ENCODE measurements at places on chromosomes 5 and 9. TPM values are rescaled to one million over a fixed set of nuclear protein-coding genes. Genes with fewer than 3 reads are reported as not detected.
A peak's percentile ranks its signal among the peaks of the same experiment; 100 is the strongest.

The PLAC8L1 gene
- total RNA-seq, result not detected

The GRM6 gene
- not detected for total RNA-seq

- no peaks in the 10 kb centered on the region for H3K4me1 ChIP-seq
- DNase-seq, result no peak
- no peak overlapping the region for H3K27ac ChIP-seq
- H3K27me3 ChIP-seq, result peaks cover 15% of the 10 kb centered on the region
- H3K36me3 ChIP-seq, result no peaks in the 10 kb centered on the region
- H3K4me3 ChIP-seq, result no peak overlapping the region
Measured at GRCh38 chr9:125387861-125388524, 126.4 kb downstream of the GAPVD1 start.

- DNase-seq, result no peak
- H3K4me1 ChIP-seq, result no peaks in the 10 kb centered on the region
- no peak overlapping the region for H3K27ac ChIP-seq
- H3K27me3 ChIP-seq, result no peaks in the 10 kb centered on the region
- no peak overlapping the region for H3K4me3 ChIP-seq
- no peaks in the 10 kb centered on the region for H3K36me3 ChIP-seq
Measured at GRCh38 chr5:73892806-73893205, 266.8 kb downstream of the ARHGEF28 start.

The CD14 gene
- total RNA-seq, result not detected

DNA sequence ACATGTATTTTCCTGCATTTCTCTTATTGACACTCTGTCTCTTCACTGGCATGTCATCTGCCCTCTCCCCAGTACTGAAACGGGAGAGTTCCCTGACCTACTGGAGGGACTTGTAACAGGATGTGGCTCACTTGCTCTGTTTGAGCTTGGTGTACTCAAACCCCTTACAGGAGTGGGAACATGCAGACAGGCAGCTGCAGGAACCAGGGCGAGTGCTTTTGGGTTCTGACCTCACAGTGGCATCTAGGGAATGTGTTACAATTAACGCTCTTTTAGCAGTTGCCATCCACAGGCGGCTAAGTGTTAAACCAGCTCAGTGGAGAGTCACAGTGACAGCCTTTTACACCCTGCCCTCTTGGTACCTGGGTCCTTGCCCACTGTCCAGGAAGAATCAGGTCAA, 300.3 kb upstream of the GRAMD2B start:
- DNase-seq, result peak; percentile 46
- no peak overlapping the region for H3K4me3 ChIP-seq
- no peaks in the 10 kb centered on the region for H3K27me3 ChIP-seq
- H3K27ac ChIP-seq, result no peak overlapping the region
- peaks cover 33% of the 10 kb centered on the region for H3K4me1 ChIP-seq

The CD72 gene
- 2.7 TPM for total RNA-seq

The BTNL8 gene
- total RNA-seq, result 0.85 TPM

The NR4A3 gene
- total RNA-seq, result 0.17 TPM

The HAVCR2 gene
- 0.49 TPM for total RNA-seq

DNA sequence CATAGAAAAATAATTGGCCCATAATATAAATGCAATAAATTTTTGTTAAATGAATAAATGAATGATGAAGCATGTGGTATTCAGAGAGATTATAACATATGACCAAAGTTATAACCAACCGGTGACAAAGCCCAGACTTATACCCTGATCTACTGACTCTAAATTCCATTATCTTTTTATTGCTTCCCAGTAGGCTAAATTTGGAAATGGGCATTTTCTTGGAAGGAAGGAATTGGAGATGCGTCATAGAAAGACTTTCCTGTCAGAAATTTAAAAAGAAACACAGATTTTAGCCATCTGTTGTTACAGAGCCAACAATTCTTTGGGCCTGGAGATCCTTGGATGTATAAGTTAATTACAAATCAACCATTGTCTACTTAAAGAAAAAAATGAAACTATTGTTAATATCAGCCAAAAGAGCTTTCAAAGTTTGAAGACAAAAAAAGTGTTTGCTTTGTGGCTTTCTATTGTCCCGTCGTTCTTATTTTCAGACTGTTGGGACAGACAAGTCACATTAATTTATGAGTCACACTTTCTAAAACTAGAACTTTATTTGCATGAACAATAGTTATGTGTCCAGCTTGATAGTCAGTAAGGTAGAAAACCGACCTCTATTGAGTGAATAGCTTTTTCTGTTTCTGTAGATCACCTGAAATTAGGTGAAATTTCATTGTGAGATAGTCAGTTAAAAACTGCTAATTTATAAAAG, 428.7 kb downstream of the GABRG2 start:
- H3K4me1 ChIP-seq, result no peaks in the 10 kb centered on the region
- no peak overlapping the region for H3K27ac ChIP-seq
- H3K36me3 ChIP-seq, result no peaks in the 10 kb centered on the region
- no peaks in the 10 kb centered on the region for H3K27me3 ChIP-seq

DNA sequence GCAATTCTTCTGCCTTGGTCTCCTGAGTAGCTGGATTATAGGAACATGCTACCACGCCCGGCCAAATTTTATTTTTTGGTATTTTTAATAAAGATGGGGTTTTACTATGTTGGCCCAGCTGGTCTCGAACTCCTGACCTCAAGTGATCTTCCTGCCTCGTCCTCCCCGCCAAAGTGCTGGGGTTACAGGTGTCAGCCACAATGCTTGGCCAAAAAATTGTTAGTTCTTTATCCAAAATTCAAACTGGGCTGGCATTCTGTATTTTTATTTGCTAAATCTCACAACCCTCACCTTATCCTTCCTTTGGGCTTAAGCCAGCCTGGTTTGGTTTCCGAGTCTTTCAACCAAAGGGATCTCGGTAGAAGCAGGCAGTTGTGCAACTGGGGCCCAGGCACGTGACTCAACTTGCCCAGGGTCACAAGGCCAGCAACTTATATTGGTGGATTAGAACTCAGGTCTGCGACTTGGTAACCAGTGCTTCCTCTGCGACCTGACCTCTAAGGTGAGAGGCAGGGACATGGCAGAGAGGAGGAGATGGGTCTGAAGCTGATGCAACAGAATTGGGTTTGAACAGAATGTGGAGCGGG, 26.5 kb upstream of the BOD1 start:
- DNase-seq, result no peak
- no peaks in the 10 kb centered on the region for H3K27me3 ChIP-seq
- H3K36me3 ChIP-seq, result no peaks in the 10 kb centered on the region
- no peak overlapping the region for H3K4me3 ChIP-seq
- no peak overlapping the region for H3K27ac ChIP-seq

DNA sequence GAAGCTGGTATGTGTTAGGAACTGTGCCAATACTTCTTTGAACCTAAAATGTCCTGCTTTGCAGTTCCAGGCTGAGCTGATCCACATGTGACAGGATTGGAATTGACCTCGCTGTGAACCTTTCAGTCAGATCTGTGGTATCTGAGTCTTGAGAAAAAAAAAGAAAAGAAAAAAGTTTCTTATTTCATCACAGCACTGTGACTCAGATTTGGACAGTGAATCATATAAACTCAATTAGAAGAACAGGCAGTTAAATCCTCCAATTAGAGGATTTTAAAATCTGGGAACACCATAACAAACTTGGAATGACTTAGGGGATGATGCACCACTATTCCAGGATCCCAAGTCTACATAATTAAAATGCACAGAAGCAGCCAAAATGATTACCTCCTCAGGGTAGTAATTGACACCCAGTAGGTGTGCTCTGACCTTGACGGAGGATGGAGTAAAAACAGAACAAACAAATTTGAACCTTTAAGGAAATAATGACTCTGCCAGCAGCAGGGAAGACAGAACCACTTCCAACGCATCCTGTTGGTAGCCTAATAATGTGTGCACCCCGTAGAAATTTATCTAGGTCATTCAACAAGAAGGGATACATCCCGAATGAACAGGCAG, 57.8 kb upstream of the RAI14 start:
- H3K36me3 ChIP-seq, result no peaks in the 10 kb centered on the region
- no peaks in the 10 kb centered on the region for H3K4me1 ChIP-seq
- no peak overlapping the region for H3K4me3 ChIP-seq
- H3K27me3 ChIP-seq, result no peaks in the 10 kb centered on the region
- no peak for DNase-seq
- no peak overlapping the region for H3K27ac ChIP-seq

GRCh38 chr9:76859860-76860259, 46.1 kb downstream of the PRUNE2 start:
- H3K27me3 ChIP-seq, result no peaks in the 10 kb centered on the region
- H3K36me3 ChIP-seq, result no peaks in the 10 kb centered on the region
- H3K4me3 ChIP-seq, result no peak overlapping the region
- no peak for DNase-seq

GRCh38 chr5:134403951-134404350, 7.7 kb downstream of the CDKN2AIPNL start:
- 0 out of 2 replicates have a peak overlapping the region, but pooled peaks have one; percentile 39 for H3K27ac ChIP-seq
- no peaks in the 10 kb centered on the region for H3K27me3 ChIP-seq
- no peak for DNase-seq
- H3K36me3 ChIP-seq, result 0 out of 2 replicates have a peak, but pooled peaks cover under 1% of the 10 kb centered on the region
- no peaks in the 10 kb centered on the region for H3K4me1 ChIP-seq

DNA sequence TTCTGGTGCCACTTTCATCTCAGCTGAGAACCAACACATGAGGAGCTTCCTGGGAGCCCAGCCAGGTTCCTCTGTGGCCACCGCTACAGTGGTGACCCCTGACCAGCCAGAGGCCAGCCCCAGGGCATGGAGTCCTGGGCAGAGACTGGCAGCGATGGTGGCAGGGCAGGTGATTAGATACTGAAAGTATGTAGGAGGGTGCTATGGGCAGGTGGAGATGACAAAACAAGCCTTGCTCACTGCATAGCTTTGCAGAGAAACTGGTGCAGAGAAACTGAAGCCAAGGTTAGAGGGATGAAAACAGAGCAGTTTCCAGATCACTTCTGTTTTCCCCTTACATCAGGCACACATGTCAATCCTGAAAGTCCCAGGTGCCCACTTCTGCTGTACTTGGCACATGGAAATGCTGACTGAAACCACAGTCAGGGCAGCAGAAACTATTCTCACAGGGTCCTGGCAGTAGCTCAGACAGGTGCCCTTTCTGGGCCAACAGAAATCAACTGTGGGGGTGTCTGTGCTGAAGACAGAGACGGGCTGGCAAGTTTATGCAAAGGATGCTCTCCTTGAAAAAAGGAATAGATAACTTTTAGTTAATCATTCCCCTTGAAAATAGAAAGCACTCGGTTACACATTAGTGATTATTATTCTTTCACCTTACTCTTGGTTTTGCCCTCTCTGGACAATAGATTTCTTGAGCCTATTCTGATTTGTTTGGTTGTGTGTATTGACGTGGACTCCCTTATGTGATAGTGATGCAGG, 90.3 kb downstream of the ANKRD55 start:
- H3K4me1 ChIP-seq, result no peaks in the 10 kb centered on the region
- DNase-seq, result no peak
- no peak overlapping the region for H3K4me3 ChIP-seq
- H3K36me3 ChIP-seq, result no peaks in the 10 kb centered on the region
- H3K27ac ChIP-seq, result no peak overlapping the region

The NEK6 gene
- 10.4 TPM for total RNA-seq

DNA sequence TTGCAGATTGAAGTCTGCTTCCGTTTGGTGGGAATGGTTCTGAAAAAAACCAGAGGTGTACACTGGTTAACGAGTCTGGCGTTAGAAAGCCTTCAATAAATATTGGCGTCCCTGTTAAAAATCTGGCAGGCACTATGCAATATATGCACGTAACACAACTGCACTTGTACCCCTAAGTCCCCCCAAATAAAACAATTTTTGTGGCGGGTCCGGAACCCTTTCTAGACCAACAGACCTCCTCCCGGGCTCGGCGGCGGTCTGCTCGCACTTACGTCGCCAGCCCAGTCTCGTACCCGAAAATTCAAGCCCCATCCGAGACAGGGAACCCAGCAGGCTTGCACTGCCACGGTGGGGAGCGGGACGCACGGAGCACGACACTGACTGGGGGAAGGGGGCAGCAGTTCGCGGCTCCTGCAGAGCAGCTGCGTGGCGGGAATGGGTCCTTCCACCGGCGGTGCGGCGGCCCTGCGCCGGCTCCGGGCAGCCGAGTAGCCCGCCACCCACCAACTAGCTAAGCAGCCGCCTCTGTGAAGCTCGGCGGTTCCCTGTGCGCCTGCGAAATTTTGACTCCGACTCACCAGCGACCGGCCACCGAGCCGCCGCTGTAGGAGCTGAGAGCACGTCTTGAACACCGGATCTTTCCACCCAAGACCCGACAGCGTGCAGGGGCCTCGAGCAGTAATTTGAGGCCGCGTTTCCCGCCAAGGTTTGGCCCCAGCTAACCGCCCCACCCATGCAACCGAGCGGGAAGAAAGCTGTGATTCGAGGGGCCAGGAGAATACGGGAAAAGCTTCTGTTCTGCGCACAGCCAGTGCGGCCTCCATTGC, 3.9 kb downstream of the MCIDAS start:
- peaks cover 28% of the 10 kb centered on the region for H3K4me1 ChIP-seq
- H3K4me3 ChIP-seq, result peak overlapping the region; percentile 47
- DNase-seq, result peak; percentile 68
- H3K27ac ChIP-seq, result no peak overlapping the region
- peaks cover 100% of the 10 kb centered on the region for H3K27me3 ChIP-seq
- no peaks in the 10 kb centered on the region for H3K36me3 ChIP-seq

- no peaks in the 10 kb centered on the region for H3K4me1 ChIP-seq
- no peaks in the 10 kb centered on the region for H3K27me3 ChIP-seq
- no peak for DNase-seq
- no peaks in the 10 kb centered on the region for H3K36me3 ChIP-seq
Measured at GRCh38 chr5:106658150-106658549, 1012.6 kb downstream of the EFNA5 start.

DNA sequence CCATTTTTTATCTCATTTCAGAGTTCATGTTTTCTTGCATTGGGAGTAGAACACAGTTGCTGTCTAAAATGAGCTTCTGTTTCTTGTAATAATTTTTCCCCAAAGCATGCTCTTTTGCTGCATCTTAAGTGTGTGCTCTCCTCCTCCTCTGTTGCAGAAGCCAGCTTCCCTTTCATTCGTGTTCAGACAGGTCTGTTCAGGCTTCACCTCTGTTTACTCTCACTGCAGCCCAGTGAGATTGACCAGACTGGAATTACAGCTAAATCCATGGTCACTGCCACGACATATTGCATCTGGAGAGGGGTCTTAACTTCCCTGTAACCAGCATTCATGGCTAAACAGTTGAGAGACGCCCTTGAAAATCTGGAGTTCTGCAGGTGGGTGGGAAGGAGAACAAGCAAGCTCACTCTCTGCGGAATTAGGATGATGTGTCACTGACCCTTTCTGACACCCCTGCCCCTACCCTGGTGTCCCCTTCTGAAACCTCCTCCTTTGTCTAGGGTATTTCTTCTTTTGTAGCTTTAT, 223.2 kb downstream of the FSTL4 start:
- H3K4me3 ChIP-seq, result no peak overlapping the region
- no peaks in the 10 kb centered on the region for H3K27me3 ChIP-seq
- no peak for DNase-seq
- no peak overlapping the region for H3K27ac ChIP-seq
- H3K36me3 ChIP-seq, result no peaks in the 10 kb centered on the region
- no peaks in the 10 kb centered on the region for H3K4me1 ChIP-seq

GRCh38 chr5:129996896-129997295, 92.6 kb downstream of the CHSY3 start:
- H3K36me3 ChIP-seq, result no peaks in the 10 kb centered on the region
- H3K4me1 ChIP-seq, result no peaks in the 10 kb centered on the region
- no peak for DNase-seq
- no peak overlapping the region for H3K27ac ChIP-seq
- no peak overlapping the region for H3K4me3 ChIP-seq
